Tongue (tissue), 3 donors: ENCODE measurements at places on chromosomes 2 and 18.

DNA sequence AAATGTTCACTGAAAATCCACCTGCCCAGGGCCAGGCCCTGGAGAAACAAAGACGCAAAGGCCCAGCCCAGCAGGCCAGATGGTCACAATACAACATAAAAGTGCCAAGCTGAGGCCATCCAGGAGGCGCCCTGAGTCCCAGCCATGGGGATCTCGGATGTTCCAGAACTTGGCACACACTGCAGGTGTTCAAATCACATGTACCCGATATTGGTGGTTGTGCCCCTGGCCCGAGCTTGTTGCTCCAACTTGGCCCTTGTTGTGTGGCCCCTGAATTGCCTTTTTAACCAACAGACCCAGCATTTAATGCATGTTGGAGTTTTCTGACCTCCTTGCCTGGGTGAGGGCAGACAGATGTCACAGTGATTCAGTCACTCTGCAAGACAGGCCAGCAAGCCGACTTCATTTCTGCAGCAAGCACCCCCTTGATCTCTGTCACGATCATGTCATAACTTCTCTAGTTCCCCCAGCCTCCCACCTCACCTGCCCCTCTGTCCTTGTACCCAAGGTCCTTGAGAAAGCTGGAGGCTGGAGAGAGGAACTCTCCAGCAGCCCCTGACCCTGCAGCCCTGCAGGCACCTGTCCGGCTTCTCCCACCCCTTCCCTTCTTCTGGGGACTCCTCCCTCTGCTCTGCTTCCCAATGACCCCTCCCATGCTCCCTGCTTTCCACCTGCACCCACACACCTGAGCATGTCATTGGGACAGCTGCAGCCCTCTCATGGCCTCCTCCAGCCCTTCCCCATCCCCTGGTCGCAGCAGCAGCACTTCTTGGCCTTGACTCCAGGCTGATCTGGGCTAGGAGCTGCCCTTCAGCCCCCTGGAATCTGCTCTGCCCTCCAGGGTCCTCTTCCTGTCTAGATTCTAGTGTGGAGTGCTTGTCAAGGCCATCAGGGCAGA is 9.1 kb downstream of the NGEF start:
- no peak for DNase-seq

DNA sequence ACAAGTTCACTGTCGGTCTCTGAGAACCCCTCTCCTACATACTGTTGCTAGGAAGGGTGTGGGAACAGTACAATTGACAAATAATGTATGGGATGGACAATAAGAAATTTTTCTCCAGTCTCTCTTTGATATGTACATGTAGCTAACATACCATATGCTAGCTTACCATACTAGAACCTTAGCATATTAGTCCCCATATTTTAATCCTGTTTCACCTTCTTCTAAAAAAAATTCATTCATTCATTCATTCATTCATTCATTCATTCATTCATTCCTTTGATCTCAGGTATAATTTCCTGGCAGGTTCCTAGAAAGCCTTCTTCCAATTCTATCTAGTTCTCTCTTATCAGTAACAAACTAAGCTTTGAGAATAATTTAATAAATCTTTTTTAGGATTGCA is 62.2 kb downstream of the TTC21B start:
- DNase-seq: no peak

DNA sequence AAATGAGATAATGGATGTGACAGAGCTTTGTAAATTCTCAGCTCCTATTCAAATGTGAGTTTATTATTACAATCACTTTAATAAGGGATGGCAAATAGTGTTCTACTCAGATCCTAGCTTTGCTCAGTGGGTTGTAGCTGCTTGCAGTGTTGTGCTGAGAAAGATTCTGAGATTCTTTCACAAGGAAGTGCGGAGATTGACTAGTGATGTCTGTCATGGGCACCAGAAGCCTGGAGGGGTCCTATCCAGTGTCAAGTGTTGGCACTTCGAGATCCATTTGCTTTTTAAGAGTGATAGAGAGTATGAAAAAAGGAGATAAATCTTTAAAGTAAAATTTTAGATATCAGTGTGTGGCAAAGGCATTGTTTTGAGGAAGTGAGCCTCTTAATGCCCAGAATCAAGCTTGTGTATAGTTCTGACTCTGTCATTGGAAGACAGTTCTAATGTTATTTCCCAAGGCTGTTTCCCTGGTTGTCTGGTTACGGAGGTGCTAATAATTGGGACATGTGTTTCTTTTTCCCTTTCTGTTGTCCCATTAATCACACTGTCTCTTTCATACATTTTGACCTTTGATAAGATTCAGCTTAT is 181.7 kb upstream of the SPRED2 start:
- no peak for DNase-seq

DNA sequence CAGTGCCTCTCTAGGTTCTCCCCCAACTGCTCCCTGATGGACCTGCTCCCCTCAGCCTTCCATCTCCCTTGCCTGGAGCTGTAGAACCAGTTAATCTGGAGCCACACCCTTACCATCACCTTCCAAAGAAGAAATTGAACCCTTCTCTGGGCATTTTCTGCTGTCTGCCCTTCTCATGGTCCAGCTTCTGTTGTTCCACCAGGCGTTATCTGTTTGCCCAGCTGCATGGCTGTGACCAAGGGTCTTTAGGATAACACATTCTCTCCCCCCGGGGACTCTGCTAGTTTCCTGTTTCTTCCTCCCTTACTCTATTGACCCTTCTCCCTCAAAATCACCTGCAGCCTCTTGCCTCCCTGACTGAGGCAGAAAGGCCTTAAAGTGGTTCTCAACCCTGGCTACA is 3.2 kb upstream of the ANKRD53 start:
- DNase-seq: no peak

DNA sequence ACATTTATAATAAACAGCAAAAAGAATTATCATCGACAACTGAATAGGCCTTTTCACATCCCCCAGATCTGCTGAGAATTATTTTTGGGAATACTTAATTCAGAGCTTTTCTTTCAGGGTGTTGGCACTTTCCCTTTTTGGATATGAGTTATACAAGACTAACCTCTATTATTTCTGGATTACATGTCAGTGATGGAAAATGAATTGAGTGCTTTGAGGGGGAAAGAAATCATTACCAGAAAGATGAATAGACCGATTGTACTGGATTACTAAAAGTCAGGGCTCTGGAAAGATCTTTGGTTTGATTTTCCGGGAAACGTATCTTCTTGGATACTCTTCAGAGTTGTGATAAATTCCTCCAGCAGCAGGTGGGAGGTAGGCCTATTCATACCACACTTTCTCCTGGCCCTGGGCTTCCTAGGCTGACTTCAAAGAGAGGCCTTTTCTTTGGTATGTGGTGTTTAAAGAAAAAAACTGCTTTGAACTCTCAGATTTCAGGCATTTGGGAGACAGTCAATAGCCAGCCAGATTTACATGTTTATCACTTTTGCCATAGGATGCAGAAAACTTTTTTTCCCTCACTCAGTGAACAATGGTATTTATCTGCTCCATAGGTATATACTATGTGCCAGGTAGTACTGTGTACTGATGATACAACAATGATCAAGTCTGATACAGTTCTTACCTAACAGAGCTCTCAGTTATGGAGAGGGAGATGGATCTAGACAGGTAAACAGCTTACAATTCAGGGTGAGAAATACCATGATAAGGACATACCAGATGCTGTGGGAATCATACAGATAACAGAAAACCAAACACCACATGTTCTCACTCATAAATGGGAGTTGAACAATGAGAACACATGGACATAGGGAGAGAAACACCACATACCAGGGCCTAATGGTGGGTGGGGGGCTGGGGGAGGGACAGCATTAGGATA is 63.3 kb upstream of the ACTR3 start:
- peak; percentile 11 for DNase-seq

GRCh38 chr2:237060534-237061312 is 25.0 kb upstream of the COPS8 start:
- DNase-seq: peak; percentile 88

GRCh38 chr2:239926587-239927232 is 98.4 kb downstream of the NDUFA10 start:
- no peak for DNase-seq

DNA sequence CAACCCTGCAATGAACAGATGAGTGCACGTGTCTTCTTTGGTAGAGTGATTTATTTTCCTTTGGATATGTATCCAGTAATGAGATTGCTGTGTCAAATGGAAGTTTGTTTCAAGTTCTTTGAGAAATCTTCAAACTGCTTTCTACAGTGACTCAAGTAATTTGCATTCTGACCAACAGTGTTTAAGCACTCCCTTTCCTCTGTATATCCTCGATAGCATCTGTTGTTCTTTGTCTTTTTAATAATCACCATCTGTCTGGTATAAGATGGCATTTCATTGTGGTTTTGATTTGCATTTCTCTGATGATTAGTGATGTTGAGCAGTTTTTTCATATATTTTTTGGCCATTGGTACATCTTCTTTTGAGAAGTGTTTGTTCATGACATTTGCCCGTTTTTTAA is 1608.3 kb upstream of the ZEB2 start:
- DNase-seq: no peak

GRCh38 chr2:31764169-31764568 is 183.4 kb upstream of the SRD5A2 start:
- no peak for DNase-seq

DNA sequence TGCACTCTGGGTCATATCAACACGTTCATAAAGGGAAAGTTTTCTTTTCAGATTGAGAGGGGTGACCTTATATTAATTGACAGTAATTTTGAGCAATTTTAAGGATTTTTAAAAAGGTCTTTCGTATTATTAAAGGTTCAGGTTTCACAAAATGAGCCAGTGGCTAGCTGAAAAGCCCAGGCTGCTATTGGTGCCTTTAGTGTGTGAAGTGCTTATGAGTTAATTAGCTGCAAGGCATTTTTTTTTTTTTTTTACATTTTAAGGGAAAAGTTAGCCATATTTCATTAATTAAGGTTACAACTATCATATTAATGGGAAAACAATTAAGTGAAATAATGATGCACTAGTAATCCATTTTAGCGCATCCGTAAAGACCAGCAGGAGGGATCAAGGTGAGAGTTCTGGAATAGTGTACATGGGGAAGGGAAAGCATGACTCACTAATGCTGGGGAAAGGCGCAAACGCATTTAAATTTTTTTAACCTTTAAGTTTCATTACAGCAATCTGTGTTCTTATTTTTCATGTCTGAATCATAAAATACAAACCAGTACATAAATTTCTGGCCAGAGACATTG is 200.0 kb downstream of the ZNF407 start:
- no peak for DNase-seq
